ENCODE measurements at places on chromosomes 3 and 15.

GRCh38 chr3:17356585-17356984 is 385.8 kb downstream of the TBC1D5 start:
- DNase-seq: no peak

DNA sequence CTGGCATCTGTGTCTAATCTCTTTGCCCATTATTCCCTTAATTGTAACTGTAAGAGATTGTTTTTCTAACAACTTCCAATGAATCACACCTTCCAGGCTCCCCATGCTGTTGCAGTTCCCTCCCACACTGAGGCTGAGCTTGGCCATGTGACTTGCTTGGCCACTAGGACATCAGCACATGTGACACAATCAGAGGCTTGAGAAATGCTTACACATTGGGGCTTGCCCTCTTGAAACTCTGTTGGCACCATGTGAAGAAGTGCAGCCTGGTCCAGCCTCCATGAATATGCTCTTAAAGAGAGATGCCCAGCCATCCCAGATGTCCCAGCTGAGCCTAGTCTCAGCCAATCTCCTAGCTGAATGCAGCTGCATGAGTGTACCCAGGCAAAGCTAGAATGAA is 326.8 kb upstream of the SOX2 start:
- DNase-seq: no peak

GRCh38 chr15:61857169-61857829 is 202.9 kb downstream of the VPS13C start:
- no peak for DNase-seq

- no peak for DNase-seq
Measured at GRCh38 chr15:40063563-40064011, 24.6 kb upstream of the SRP14 start.

DNA sequence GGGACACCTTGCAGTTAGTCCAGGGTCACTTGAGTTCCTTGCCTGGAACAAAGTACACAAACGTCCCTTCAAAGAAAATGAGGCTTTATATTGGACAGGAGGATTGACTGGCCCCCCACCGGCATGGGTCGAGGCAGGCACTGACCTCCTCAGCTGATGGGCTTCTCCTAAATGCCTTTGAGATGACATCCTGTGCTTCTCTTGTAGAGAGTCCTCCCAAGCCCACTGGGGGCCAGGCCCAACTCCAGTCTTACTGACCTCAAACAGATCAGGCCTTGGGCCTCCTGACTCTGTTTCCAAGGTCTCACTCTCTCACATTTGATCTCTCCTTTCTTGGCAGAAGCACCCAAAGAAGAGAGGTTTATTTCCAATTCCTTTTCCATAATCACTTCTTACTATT is 516.1 kb downstream of the MCTP2 start:
- no peak for DNase-seq

GRCh38 chr15:24729760-24730159 is 54.2 kb downstream of the NPAP1 start:
- DNase-seq: no peak
